Transverse colon (tissue), 4 donors: ENCODE measurements at places on chromosomes 5 and 9. TPM values are rescaled to one million over a fixed set of nuclear protein-coding genes. Genes with fewer than 3 reads are reported as not detected.

DNA sequence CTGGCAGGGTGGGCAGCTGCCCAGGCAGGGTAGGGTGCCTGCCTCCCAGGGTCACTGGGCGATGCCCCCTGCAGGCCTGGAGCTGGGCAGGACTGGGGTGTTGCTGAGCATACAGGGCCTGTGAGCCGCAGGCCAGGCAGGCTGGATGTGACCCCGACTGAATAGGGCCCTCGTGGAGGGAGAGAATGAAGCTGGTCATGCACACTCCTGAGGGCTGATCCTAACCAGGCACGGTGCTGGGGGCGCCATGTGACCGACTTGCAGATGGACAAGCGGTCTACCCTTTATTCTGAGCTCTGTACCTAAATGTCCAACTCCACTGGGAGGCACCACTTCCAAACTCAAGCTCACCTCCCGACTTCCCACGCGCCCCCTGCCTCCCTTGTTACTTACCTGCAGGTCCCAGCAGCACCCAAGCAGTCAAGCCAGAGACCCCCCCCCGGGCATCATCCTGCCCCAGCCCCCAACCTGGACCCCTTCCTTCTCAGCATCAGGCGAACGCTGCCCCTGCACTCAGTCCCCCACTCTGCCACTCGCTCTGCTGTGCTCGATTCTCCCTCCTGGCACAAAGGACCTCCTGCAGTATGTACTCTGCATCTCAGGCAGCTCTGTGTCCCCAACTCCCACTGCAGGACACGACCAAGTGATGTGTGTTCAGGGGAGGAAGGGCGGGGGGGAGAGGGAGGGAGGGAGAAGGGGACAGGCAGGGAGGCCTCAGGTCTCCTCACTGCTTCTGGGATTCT, 76.8 kb upstream of the PHYKPL start:
- no peaks in the 10 kb centered on the region for H3K36me3 ChIP-seq
- H3K27me3 ChIP-seq: no peaks in the 10 kb centered on the region
- no peak for DNase-seq
- no peak overlapping the region for H3K27ac ChIP-seq

DNA sequence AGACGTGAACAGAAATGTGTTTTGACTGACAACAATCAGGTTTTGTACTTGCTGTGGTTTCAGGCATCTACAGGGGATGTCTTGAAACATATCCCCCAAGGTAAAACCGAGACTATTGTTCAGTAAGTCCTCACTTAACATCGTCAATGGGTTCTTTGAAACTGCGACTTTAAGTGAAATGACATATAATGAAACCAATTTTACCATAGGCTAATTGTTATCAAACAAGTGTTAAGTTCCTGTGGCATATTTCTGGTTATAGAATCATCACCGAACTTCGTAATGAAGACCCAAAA, 16.4 kb upstream of the OMD start:
- no peak overlapping the region for H3K4me3 ChIP-seq
- H3K36me3 ChIP-seq: no peaks in the 10 kb centered on the region
- H3K27me3 ChIP-seq: no peaks in the 10 kb centered on the region
- H3K4me1 ChIP-seq: no peaks in the 10 kb centered on the region

GRCh38 chr9:37508135-37508833, 22.5 kb downstream of the POLR1E start:
- H3K27ac ChIP-seq: no peak overlapping the region
- no peak overlapping the region for H3K4me3 ChIP-seq
- no peak for DNase-seq
- H3K4me1 ChIP-seq: no peaks in the 10 kb centered on the region
- H3K27me3 ChIP-seq: no peaks in the 10 kb centered on the region

GRCh38 chr5:154276973-154277331, 86.4 kb downstream of the GALNT10 start:
- H3K4me1 ChIP-seq: peaks cover 22% of the 10 kb centered on the region
- H3K27ac ChIP-seq: peak overlapping the region; percentile 27
- H3K36me3 ChIP-seq: no peaks in the 10 kb centered on the region
- DNase-seq: peak; percentile 30
- no peaks in the 10 kb centered on the region for H3K27me3 ChIP-seq

DNA sequence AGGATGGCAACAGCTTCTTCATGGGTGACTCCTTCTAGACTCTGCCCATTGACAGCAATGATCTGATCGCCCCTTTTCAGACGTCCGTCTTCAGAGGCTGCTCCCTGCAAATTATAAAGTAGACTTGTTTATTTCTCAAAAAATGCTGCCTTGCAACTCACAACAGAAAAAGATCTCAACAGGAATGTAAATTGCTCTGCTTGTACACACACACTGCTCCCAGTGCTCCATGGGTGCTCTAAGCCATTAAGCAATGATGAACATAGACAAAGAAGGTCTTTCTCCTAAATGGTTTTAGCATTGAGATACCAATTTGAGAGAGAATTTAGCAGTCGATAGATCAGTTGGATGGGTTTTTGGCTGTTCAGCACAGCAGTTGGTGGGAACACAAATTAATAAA, 172.5 kb downstream of the MPDZ start:
- no peaks in the 10 kb centered on the region for H3K27me3 ChIP-seq
- H3K36me3 ChIP-seq: no peaks in the 10 kb centered on the region
- no peak for DNase-seq
- H3K4me1 ChIP-seq: no peaks in the 10 kb centered on the region
- no peak overlapping the region for H3K27ac ChIP-seq

GRCh38 chr5:177378884-177379883, 5.0 kb upstream of the SLC34A1 start:
- H3K36me3 ChIP-seq: no peaks in the 10 kb centered on the region
- no peak overlapping the region for H3K4me3 ChIP-seq
- no peaks in the 10 kb centered on the region for H3K4me1 ChIP-seq
- DNase-seq: no peak
- no peak overlapping the region for H3K27ac ChIP-seq

GRCh38 chr5:135598691-135599395, 20.1 kb upstream of the CXCL14 start:
- no peaks in the 10 kb centered on the region for H3K4me1 ChIP-seq
- H3K36me3 ChIP-seq: no peaks in the 10 kb centered on the region
- H3K27ac ChIP-seq: no peak overlapping the region
- H3K27me3 ChIP-seq: no peaks in the 10 kb centered on the region
- no peak overlapping the region for H3K4me3 ChIP-seq
- no peak for DNase-seq

GRCh38 chr5:3155046-3155445, 403.6 kb upstream of the IRX2 start:
- H3K4me1 ChIP-seq: no peaks in the 10 kb centered on the region
- H3K4me3 ChIP-seq: no peak overlapping the region
- no peaks in the 10 kb centered on the region for H3K27me3 ChIP-seq
- no peak for DNase-seq
- H3K36me3 ChIP-seq: no peaks in the 10 kb centered on the region

DNA sequence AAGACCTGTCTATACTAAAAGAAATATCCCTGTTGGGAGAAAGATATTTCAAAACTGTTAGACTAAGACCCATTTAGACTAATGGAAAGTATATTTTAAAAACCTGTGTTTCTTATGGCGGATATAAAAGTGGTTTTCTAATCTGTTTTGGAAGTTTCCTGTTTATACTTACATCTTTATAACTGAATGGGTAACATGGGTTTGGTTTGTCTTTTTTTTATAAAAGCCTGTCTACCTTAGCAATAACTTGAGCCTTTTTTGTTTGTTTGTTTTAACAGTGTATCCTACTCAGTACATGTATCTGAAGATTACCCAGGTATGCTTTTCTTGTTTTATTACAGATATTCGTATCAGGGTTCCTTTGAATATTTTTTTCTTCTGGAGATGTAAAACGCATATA, 83.4 kb downstream of the PARP8 start:
- H3K4me3 ChIP-seq: no peak overlapping the region
- H3K4me1 ChIP-seq: no peaks in the 10 kb centered on the region
- H3K36me3 ChIP-seq: no peaks in the 10 kb centered on the region
- H3K27me3 ChIP-seq: no peaks in the 10 kb centered on the region

GRCh38 chr9:103301051-103301450, 305.9 kb downstream of the CYLC2 start:
- no peaks in the 10 kb centered on the region for H3K4me1 ChIP-seq
- no peaks in the 10 kb centered on the region for H3K27me3 ChIP-seq

- no peaks in the 10 kb centered on the region for H3K27me3 ChIP-seq
- no peak for DNase-seq
- H3K4me3 ChIP-seq: no peak overlapping the region
- H3K4me1 ChIP-seq: no peaks in the 10 kb centered on the region
- H3K36me3 ChIP-seq: no peaks in the 10 kb centered on the region
Observed at GRCh38 chr5:60829490-60830266, 14.4 kb downstream of the ELOVL7 start.

- no peak overlapping the region for H3K27ac ChIP-seq
- H3K4me3 ChIP-seq: no peak overlapping the region
- no peaks in the 10 kb centered on the region for H3K27me3 ChIP-seq
- no peaks in the 10 kb centered on the region for H3K4me1 ChIP-seq
Observed at GRCh38 chr5:160539431-160539830, 117.8 kb downstream of the PTTG1 start.

- no peaks in the 10 kb centered on the region for H3K27me3 ChIP-seq
- DNase-seq: peak; percentile 32
- H3K36me3 ChIP-seq: no peaks in the 10 kb centered on the region
- H3K4me1 ChIP-seq: peaks cover 2% of the 10 kb centered on the region
- peak overlapping the region; percentile 37 for H3K4me3 ChIP-seq
Observed at GRCh38 chr5:14440582-14441431, 140.8 kb upstream of the OTULINL start.

GRCh38 chr5:151892393-151892792, 32.3 kb downstream of the GLRA1 start:
- no peak for DNase-seq
- no peaks in the 10 kb centered on the region for H3K27me3 ChIP-seq
- no peak overlapping the region for H3K4me3 ChIP-seq
- H3K4me1 ChIP-seq: no peaks in the 10 kb centered on the region
- no peaks in the 10 kb centered on the region for H3K36me3 ChIP-seq

- H3K27me3 ChIP-seq: no peaks in the 10 kb centered on the region
- H3K27ac ChIP-seq: peak overlapping the region; percentile 40
- peak; percentile 63 for DNase-seq
- H3K4me1 ChIP-seq: peaks cover 14% of the 10 kb centered on the region
Observed at GRCh38 chr5:115306011-115306536, 9.6 kb upstream of the CCDC112 start.

DNA sequence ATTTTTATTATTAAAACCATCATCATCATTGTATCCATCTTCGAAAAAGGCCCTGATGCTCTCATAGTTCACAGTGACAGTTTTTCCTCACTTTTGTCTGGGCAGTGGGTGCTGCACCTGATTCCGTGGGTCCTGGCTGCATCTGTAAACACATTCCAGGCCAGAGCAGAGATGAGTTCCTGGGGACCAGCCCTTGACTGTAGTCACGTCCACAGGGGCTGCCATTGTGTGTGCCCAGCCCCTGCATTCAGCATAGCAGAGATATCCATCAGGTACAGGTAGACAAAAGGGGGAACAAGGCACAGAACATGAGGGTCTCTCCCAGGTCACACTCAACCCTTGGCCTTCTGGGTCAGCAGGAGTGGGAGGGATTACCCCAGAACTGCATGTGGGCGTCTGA, 189.0 kb downstream of the NR3C1 start:
- no peaks in the 10 kb centered on the region for H3K36me3 ChIP-seq
- DNase-seq: no peak
- H3K27ac ChIP-seq: no peak overlapping the region

GRCh38 chr5:149216496-149216895, 55.2 kb upstream of the AFAP1L1 start:
- H3K27ac ChIP-seq: no peak overlapping the region
- H3K36me3 ChIP-seq: no peaks in the 10 kb centered on the region
- DNase-seq: no peak
- no peak overlapping the region for H3K4me3 ChIP-seq

DNA sequence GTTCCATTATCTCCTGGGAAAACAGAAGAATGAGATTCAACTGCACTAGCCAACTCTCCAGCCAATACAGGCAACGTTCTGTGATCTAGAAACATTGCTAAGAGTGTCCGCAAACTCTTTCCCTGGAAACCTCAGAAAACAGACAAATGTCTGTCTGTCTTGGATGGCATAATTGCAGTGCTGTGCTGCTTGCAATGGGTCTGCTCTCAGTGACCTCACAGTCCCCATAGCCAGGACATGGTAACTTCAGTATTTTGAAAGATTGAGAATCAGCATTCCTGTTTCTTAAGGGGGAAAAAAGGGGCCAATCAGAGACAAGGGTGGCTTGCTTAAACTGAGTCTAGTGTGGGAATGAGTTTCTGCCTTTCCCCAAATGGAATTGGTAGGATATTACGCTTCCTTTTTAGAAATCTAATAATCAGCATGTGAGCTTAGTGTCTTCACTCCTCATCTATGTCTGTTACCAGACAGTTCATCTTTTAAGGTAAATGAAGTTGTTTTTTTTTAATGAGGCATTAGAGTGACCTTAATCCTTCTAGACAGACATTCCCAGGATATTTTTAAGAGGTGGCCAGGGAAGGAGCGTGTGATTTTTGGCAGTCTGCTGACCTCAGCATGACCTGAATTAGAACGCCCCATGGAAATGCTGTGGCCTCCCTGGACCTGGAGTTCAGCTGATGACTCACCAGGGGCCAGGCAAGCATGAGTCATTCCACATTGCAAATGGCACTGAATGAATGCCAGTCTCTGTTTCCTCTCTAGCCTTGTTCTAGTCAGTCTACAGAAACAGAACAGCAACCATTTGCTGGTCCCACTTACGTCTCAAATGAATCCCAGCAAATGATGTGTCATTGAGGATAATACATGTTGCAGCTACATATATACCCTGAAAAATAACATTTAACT, 210.2 kb upstream of the ACTBL2 start:
- H3K4me3 ChIP-seq: no peak overlapping the region
- H3K27me3 ChIP-seq: no peaks in the 10 kb centered on the region
- no peak overlapping the region for H3K27ac ChIP-seq
- peak; percentile 14 for DNase-seq
- H3K36me3 ChIP-seq: no peaks in the 10 kb centered on the region
- H3K4me1 ChIP-seq: no peaks in the 10 kb centered on the region

DNA sequence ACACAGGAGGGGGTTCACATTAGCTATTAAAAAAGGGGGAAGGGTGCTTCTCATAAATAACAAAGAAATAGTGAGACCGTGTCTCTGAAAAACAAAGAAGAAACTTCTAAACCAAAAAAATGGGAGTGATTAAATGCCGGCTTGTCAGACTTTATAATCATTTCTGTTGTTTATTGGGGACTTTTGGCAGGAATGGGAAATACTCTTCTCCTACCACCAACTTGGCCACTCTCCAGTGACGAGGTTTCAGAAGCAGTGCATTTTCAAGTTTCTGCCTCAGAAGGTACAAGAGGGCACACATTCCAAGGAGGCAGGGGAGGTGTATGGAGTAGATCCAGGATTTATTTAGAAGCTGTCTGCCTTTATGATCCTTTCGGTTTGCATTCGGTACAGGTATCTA, 46.2 kb downstream of the LIX1 start:
- no peak overlapping the region for H3K27ac ChIP-seq
- no peak for DNase-seq
- no peaks in the 10 kb centered on the region for H3K36me3 ChIP-seq
- no peaks in the 10 kb centered on the region for H3K4me1 ChIP-seq
- no peaks in the 10 kb centered on the region for H3K27me3 ChIP-seq

The SLC46A2 gene
- not detected for total RNA-seq

The SPATA31C1 gene
- not detected for total RNA-seq

The LCN1 gene
- total RNA-seq: not detected

The SLC34A1 gene
- 0.55 TPM for total RNA-seq

The ELOVL7 gene
- total RNA-seq: 13.8 TPM

The TRMT10B gene
- total RNA-seq: 7.5 TPM

The PCDHAC1 gene
- 0.48 TPM for total RNA-seq

The CDK7 gene
- 28.1 TPM for total RNA-seq

The TMEM38B gene
- total RNA-seq: 25.2 TPM

The FSTL4 gene
- not detected for total RNA-seq

The N4BP3 gene
- total RNA-seq: 2.6 TPM
